DMS79 treated with DMSO at 0.1 percent for 48 hours (cell line): ENCODE measurements at places on chromosomes 12 and 14.

DNA sequence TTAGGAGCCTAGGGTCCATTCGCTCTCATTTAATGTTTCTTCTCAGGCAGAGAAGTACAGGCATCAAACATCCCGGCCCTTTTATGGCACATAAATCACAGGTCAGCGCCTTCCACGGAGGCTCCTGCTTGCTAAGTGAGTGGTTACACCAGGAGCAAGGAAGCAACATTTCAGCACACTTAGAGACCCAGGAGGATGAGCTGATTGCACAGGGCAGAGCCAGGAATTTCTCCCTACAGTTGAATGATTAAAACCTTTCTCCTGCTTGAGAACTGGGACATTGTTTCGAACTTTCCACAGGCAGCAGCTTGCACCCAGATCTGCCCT lies 233.4 kb downstream of the SPTSSA start:
- no peak for DNase-seq

DNA sequence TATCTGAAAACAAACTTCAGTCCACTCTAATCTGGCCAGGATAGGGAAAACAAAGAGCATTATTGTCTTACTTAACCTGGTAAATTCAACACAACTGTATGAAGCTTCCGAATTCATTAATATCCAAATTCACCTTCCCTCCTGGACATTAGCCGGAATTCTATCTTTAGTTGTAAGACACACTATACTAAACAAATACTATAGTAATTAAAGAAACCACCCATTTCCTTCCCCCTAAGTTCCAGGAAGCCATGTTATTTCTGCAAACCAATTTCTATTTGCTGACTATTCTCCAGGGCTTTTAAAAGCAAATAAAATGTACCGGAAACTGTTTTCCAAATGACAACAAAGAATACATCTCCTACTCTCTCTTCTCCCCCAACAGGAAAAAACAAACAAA lies 122.7 kb upstream of the MDM1 start:
- DNase-seq = no peak

GRCh38 chr14:104732355-104732804 lies 8.4 kb downstream of the ADSS1 start:
- no peak for DNase-seq

- DNase-seq = no peak
Observed at GRCh38 chr12:104551313-104551931, 94.7 kb downstream of the CHST11 start.

DNA sequence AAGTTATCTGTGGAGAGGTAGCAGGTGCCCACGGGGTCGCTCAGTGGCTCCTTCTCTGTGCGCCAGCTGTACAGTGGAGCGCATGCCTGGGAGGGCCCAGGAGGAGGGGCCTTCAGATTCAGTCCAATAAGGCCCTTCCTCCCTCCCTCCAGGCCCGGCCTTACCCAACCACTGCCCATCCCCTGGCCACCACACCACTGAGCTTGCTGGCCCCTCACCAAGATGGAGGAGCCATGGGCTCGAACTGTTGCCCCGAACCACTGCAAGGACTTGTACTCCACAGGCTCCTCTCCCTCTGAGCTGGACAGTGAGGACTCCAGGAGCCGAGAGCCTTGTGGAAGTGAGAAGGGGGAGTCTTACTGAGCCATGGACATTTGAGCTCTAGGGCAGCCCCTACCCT lies 9.8 kb downstream of the ITGA5 start:
- DNase-seq = no peak

- no peak for DNase-seq
Observed at GRCh38 chr14:24361326-24361725, 6.7 kb upstream of the NFATC4 start.

DNA sequence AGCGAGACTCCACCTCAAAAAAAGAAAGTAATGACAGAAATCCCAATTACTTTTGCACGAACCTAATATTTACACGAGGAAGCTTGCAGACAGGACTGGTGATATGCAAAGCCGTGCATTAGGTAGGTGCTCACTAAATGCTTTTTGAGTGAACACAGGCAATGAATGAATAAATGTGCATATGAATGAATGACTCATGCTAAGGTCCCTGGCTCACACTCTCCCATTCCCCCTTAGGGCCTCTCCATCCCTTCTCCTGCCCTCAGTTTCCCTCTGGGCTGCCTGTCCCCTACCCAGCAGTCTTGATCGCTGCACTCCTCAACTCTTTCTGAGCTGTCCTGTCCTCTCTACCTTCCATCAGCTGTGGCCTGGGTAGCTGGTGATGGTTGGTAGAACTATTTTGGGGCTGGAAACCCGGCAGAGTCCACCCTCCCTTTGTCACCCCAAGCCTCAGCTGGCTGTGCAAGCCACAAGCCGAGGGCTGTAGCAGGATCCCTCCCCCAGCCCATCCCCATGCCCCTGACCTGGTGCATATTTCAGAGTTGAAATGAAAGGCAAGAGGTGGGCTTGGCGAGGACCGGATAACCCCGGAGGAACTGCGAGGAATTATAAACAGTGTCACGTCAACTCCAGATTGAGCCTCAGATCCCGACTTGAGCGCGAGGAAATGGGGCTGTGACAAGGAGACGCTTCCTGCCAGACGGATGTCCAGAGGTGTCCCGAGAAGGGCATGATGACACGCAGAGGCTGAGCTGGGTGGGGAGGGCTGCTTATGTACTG lies 191.7 kb upstream of the GSC start:
- no peak for DNase-seq

- DNase-seq = no peak
Observed at GRCh38 chr12:76247026-76247646, 101.1 kb downstream of the BBS10 start.

- no peak for DNase-seq
Observed at GRCh38 chr12:70663838-70664237, 26.6 kb upstream of the PTPRB start.

DNA sequence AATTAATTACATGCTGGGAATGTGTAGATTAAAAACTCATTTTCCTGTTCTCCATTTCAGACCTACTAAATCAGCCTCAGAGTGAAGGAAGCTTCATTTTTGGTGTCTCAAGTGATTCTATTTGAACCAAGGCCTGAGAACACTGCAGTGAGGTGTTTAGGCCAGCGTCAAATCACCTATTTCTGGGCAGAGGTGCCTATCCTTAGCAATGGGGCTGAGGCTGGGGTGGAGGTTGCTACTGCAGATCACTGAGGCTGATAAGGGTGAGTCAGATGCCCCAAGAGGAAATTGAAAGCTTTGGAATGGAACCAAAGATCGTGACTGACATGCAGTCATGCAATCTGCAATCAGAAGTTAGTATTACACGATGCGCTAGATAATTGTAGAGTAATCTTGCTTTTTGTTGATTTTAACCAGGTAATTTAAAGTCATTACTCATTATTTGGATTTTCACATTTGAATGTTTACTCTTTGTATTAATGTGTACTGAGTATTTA lies 4.4 kb downstream of the TXNRD1 start:
- peak; percentile 84 for DNase-seq

DNA sequence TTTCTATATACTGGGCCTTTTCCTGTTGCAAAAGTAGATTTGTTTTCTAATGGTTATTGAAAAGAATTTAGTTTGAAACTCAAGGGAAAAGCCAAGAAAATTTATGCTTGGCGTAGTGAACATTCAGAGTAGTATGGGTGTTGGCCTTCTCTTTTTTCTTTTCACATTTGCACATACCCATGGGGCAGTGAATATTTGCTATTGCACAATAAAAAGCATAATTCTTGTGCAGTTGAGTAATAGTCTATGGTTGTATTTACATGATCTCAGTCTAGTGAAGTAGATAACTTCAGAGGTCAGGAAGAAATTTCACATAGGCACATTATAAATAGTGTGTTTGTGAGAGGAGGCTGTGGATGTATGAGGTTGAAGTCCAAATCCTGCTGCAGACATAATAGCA lies 158.1 kb downstream of the FLRT2 start:
- no peak for DNase-seq

- DNase-seq = no peak
Observed at GRCh38 chr14:64766430-64767151, 62.4 kb downstream of the PLEKHG3 start.

DNA sequence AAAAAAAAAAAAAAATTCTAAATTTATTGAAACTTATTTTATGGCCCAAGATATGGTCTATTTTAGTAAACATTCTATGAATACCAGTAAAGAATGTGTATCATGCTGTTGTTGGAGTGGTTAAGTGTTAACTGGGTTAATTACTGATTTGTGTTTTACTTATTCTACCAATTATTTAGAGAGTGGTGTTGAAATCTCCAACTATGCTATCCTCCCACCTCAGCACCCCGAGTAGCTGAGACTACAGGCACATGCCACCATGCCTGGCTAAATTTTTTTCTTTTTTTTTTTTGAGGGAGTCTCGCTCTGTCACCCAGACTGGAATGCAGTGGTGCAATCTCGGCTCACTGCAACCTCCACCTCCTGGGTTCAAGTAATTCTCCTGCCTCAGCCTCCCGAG lies 72.2 kb downstream of the R3HDM2 start:
- DNase-seq = no peak

GRCh38 chr12:47070310-47070709 lies 9.1 kb upstream of the PCED1B start:
- DNase-seq = no peak

DNA sequence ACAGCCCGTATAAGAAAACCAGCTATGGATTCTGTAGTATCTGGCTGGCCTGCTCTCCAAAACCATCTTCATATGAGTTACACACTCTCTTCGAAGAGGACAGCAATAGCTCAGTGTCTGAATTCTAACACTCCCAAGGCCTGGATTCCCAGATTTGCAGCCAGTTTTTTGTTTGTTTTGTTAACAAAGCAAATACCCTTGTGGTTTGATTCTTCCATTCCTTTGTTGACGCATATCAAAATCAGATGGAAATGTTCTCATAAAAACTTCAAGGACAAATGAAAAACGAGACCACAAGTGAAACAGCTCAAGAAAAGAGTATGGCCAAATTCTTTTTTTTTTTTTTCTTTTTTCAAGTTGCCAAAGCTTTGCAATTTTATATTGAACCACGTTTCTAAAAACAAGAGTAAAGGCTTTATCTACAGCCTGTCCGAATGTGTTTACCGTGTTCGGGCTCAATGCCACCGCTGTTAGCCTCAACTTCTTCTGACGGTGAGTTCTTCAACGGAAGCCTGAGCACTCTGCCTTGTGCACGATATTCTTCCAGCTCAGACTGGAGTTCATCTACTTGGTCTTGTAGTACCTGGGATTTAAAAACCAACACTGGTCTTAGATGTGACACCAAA lies 67.5 kb downstream of the NIN start:
- DNase-seq = peak; percentile 86

DNA sequence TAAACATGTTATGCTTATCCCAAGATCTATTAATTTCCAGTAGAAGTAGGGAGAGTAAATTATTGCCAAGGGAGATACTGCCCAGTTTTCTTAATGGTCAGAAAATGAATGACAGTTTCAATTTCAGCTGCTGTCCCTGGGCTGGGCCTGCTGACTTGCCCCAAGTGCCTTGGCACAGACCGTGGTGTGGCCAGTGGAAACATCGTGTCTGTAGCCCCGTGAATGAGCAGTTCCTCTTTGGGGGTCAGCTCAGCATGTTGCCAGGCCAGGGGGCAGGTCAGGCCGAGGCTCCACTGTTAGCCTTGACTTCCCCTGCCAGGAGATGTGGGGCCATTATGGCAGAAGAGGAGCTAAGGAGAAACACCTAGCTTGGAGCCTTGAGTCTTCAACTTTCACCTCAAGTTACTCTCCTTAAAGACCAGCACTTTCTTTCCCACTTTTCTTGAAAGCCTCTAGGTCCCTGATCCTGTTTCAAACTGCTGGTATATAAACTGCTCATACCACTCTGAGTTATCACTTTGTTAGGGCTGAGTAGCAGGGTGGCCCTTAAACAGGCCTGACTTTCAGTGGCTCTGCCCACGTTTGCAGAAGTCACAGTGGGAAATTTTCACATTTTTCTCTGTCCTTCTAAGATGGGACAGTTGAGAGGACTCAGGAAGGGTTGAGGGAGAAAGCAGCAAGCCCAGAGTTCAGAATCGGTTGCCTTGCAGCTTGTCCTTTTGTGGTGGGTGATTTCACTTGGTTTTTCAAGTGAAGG lies 73.2 kb downstream of the SUSD6 start:
- no peak for DNase-seq

- no peak for DNase-seq
Observed at GRCh38 chr12:122046145-122046544, 24.5 kb downstream of the BCL7A start.

GRCh38 chr12:54383041-54383609 lies 1.4 kb downstream of the ZNF385A start:
- DNase-seq = no peak

DNA sequence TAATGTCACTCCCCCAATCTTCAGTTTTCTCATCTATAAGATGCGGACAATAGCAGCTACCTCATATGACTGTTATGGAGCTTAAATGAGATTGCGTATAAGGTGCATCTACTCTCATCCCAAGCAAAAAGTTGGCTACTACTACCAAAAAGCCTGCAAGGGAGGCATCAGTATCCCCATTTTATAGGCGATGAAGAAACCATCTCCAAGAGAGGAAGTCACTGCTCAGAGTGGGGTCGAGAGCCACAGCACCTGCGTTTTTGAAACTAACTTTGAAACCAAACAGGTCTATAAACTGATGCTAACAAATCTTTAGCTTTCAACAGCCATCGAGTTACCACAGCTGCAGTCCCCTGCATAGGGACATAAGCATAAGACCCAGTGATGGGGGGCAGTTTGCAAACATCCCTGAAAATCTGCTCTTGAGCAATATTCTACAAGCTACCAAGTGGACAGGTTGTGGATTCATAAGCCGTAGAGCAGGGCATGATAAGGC lies 3.5 kb downstream of the GCN1 start:
- DNase-seq = no peak
